AG08396 (cell line): ENCODE measurements at places on chromosomes 2 and 18.
A peak's percentile ranks its signal among the peaks of the same experiment; 100 is the strongest.

GRCh38 chr2:154425994-154426393 lies 272.5 kb upstream of the KCNJ3 start:
- DNase-seq, result no peak

- no peak for DNase-seq
These were observed 46.9 kb downstream of the GCA start for GRCh38 chr2:162390801-162391200.

- DNase-seq, result peak; percentile 83
These were observed 53.5 kb downstream of the RASGRP3 start for GRCh38 chr2:33529771-33530481.

DNA sequence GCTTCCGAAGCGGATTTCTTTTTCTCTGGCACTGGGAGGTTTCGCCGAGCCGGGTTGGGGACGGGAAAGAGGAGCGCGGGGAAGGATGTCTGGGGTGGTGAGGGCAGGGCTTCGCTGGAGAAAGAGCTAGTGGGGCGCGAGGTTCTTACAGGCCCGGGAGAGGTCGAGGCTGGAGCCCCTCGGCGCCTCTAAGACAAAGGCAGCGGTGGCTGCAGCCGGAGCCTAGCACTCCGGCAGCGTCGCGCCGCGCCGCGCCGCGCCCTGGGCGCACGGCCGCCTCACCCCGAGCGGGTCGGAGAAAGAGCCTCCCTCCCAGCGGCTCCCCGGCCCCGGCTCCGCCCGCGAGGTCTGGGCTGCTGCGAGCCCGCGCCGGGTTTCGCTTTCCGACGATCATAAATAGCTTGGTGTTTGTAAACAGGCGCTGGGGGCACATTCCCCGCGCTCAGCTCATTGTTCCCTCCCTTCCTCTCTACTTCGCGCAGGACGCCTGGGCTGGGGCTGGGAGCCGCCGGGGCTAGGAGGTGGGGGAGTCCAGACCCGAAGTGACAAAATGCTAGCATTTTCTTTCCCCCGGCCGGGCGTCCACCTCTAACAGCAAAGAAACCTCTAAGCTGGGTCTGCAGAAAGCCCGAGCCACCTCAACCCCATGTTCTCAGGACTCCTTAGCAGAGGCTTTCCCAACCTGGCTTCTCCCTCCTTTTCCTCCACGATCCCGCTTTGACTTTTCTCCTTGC lies 813 bp upstream of the MEIS1 start:
- peak; percentile 78 for DNase-seq

DNA sequence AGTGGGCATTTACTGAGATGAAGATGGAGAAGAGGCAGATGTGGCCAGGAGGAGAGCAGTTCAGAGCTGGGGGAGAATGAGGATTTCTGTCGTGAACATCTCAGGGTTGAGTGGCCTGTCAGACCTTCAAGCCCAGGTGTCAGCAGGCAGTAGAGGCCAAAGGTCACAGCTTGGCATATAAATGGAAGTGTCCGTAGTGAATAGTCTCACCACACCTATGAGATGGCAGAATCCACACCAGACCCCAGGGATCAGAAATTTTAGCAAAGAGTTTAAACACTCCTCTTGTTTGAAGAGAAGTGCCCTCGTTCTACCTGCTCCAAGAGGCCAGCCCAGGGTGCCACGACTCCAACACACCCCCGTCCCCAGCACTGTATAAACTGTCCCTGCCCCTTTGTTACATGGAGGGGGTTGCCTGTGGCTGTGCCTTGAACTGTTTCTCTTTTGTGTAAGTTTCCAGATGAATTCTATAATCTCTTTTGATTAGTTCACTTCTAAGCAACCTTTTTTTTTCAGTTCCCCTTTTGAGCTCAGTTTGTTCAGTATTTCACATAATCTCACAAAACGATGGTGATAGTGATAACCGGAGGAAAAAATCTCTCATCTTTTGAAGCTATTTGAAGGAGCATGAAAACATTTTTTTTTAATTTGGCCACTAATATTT lies 69.0 kb upstream of the TTC39C start:
- DNase-seq, result no peak
